HepG2 (cell line): ENCODE measurements at places on chromosomes 7 and 10.

DNA sequence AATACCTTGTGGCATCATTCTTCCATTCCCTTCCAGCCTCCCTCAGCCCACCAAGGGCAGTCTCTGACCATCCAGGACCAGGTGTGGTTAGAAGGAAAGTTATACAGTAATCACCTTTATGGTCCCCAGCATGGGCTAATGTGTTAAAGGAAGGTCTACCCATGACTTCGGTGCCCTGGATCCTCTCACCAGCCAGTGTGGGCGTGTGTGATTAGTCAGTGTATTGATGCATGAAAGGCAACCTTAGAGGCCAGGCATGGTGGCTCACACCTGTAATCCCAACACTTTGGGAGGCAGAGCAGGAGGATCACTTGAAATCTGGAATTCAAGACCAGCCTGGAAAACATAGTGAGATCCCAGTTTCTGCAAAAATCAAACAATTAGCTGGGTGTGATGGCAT lies 88.9 kb downstream of the APBB1IP start:
- DNase-seq: no peak

DNA sequence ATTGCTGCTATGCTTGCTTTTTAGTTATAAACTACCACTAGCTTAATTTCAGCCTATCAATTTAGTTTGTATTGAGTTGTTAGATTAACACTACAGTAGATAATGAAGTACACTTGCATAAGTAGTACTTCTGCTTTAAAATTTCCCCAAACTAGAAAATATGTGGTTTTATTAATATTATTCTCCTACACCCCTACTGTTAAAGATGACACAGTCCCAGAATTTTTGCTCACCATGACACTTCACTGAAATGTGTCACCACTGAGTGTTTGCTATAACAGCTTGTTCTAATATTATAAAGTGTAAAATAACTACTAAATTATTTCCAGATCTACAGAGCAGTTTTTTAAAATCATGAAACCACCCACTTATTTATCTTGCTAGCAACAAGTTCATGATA lies 31.6 kb downstream of the RHEB start:
- no peak for DNase-seq

- no peak for DNase-seq
Measured at GRCh38 chr10:51244748-51245490, 170.6 kb downstream of the PRKG1 start.

DNA sequence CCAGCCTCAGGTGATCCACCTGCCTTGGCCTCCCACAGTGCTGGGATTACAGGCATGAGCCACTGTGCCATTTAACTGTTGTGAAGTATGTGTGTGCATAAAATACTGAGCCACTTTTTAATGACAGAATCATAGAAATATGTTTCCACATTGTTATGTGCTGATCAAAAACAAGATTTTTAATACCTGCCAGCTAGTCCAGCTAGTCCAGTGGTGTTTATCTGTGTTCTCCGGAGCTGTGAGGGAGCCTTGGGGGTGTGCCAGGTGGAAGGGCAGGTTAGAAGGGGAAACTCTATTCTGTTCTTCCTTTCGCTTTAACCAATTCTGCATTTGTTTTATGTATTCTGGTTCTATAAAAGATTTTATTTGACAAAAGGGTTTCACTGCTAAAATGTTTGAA lies 7.0 kb downstream of the FAM221A start:
- DNase-seq: no peak

GRCh38 chr7:124643311-124643811 lies 122.2 kb downstream of the GPR37 start:
- DNase-seq: no peak

- no peak for DNase-seq
Measured at GRCh38 chr10:2619916-2620315, 447.4 kb upstream of the PFKP start.

- DNase-seq: no peak
Measured at GRCh38 chr7:431658-432111, 88.0 kb downstream of the PDGFA start.

GRCh38 chr10:30534465-30535144 lies 94.9 kb downstream of the LYZL2 start:
- DNase-seq: peak; percentile 67

DNA sequence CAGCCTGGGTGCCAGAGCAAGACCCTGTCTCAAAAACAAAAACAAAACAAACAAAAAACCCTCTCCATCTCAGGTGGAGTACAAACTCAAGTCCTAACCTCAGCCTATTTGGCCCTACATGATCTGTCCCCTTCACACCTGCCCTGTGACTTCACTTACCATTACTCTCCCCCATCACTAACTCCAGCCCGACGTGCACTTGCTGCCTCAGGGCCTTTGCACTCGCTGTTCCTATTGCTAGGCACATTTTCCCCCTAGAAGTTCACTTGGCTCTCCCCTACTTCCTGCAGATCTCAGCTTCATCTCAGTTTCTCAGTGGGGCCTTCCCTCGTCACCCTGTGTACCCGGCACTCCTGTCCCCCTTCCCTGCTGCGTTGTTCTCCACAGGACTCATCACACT lies 8.5 kb upstream of the LRMDA start:
- DNase-seq: no peak

DNA sequence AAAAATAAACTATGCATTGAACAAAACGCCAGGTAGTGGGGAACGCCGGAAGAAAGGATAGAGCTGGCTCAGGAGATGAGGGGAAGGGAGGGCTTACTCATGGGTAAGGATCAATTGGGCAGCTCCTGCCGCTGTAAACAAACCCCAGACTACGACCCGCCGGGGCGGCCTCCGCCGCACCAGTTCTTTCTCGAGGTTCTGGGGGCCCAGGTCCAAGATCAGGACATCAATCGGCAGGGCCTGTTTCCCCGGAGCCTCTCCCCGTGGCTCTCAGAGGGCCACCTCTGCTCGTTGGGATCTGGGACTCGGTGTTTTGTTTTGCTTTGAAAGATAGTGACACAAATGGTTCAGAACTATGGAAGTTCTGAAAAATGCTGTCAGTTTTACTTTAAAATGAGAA lies 140.4 kb downstream of the ELFN1 start:
- no peak for DNase-seq

DNA sequence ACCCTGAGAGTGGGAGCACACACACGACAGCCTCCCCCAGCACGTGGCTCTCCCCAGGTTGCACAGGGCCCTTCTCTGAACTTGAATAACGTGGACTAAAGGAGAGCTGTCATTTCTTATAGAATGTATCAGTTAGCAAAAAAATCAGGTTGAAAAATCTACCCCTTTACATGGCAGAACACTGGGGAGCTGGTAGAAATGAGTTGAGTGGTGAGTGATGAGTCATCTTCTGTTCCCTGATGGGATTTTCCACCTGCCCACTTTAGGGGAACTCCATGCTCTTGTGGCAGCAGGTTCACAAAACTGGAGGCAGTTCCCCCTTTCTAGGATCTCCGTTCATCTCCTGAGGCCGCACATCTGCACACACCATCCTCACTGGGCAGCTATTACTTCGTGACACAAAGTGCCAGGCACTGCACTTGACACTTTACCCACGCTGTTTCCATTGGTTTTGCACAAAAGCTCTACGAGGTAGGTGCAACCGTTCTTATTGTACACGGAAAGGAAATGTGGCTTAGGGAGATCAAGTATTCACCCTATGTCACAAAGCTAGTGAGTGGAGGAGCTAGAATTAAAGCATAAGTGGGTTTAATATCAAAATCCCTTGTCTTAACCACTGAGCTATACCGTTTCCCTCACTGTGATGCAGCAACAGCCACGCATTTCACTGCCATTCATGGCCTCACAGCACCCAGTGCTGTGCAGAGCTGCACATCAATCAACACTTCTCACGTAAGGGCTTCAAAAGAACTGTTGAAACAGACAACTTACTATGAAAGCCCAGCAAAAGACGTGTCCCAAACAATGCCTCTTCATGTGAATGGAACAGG lies 80.2 kb downstream of the RNF216 start:
- no peak for DNase-seq

GRCh38 chr10:110138197-110138812 lies 69.1 kb upstream of the MXI1 start:
- DNase-seq: peak; percentile 65

- peak; percentile 81 for DNase-seq
Measured at GRCh38 chr10:58965855-58966254, 210.6 kb upstream of the PHYHIPL start.

DNA sequence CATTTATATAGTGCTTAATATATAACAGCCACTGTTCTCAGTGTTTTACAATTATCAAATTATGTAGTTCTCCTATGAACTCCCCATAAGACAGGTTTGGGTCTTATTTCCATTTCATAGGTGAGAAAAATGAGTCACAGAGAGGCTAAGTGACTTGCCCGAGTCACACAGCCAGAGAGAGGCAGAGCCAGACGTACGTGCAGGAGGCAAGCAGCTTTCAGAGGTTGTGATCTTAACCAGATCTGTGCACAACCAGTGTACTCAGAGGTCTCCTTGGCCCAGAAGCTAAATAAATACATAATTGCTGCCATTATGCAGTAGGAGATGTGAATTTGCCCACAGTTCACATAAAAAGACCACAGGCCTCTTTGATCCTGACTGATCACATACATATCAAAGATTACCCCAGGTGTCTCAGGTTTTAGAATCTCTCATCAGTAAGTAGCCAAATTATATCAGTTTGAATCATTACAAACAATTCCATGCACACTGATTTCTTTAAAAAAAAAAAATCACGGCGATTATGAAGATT lies 304.7 kb upstream of the AOAH start:
- DNase-seq: no peak

GRCh38 chr10:127735156-127735555 lies 1.8 kb upstream of the FOXI2 start:
- DNase-seq: no peak

DNA sequence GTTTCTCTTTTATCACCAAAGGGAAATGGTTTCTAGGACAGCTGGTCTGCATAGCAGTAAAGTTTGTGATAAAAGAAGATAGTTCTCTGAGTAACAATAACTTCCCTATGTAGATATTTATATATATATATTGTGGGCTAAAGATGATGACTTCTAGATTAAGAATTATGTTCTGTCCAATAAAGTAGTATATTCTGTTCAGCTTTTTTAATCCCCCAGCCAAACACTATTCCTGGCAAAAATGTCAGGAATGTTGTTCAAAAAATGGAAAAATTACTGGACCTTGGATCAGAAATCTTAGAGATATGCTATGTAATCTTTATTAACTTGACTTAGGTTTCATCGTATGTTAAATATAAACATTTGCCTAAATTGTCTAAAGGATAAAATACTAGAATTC lies 136.3 kb upstream of the GNAI1 start:
- DNase-seq: no peak

DNA sequence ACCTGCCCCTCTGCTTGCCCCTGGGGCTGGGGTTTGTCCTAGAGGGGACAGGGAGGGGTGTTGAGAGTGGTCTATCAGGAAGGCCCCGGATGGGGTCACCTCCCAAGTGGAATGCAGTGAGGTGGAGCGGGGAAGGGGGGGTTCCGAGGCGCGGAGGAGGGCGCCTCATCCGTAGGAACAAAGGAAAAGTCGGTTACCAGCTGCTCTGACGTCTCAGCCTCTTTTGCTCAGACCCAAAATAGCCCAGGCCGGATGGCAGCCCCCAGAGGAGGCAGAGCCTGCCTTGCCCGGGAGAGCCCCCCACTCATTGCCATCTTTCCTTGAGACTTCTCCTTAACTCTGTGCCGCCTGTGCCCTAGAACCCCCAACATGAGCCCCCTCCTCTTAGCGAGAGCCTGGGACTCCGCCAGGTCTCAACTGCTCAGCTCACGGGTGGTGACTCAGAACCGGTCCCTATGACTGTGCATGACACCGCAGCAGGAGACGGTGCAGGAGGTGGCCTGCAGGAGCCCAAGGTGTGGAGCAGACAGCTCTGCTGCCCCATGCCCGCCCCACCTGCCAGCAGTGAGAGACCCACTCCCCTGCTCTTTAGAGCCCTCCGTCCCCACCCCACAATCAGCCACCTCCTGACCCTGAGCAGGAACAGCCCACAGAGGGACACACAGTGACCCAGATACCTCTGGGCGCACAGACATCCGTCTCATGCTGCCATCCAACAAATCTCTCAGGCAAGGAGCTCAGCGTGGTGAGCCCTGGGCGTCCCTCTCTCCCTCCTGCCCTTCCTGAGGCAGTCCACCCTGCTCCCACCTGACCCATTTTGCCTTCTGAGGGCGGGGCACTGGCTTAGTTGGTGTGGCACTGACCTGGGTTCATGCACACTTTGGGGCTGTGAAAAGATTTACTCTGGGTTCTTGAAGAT lies 13.1 kb downstream of the STX1A start:
- DNase-seq: no peak

- no peak for DNase-seq
Measured at GRCh38 chr7:127290801-127291361, 38.1 kb upstream of the GRM8 start.

- no peak for DNase-seq
Measured at GRCh38 chr7:71311576-71311975, 179.6 kb downstream of the GALNT17 start.

- DNase-seq: peak; percentile 63
Measured at GRCh38 chr10:60964257-60965235, 20.6 kb upstream of the RHOBTB1 start.

- no peak for DNase-seq
Measured at GRCh38 chr7:45048748-45049147, 40.0 kb downstream of the NACAD start.

DNA sequence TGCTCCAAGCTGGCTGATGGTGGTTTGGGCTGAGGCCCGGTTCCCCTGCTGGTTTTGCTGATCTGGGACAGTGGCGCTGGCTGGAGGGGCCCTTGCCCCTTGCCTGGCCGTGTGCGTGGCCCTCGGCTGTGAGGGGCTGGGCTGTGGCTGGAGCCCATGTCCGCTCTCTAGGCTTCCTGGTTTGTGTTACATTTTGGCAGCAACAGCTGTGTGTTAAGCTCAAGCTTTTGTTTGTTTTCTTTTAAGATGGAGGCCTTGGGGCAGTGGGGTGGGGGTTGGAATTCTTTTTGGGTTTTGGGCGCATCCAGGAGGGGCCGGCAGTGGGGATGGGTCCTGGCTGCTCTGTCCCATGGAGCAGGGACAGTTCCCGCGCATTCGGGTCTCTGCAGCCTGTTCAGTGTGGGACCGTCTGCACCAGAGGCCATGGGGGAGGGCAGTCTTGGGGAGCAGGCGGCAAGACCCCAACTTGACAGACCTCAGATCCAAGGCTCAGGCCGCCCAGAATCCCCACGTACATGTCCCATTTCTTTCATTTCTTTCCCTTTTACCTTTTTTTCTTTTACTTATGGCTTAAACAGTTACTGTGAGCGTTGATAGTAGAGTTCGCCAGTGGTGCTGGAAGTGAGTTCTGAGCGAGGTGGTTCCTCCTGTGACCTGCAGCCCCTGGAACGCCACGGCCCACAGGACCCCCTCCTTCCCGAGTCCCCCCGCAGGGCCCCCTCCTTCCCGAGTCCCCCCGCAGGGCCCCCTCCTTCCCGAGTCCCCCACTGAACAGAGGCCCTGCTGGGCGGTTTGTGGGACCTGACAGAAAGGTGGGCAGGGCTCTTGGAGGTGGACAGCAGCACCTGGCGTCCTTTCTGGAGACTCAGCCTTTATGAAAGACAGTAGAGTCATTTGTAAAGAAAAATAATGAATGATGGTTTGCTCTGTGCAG lies 75.3 kb downstream of the INPP5A start:
- no peak for DNase-seq

- no peak for DNase-seq
Measured at GRCh38 chr10:126373147-126373546, 15.1 kb downstream of the ADAM12 start.
